ENCODE measurements at places on chromosomes 13 and 19.

DNA sequence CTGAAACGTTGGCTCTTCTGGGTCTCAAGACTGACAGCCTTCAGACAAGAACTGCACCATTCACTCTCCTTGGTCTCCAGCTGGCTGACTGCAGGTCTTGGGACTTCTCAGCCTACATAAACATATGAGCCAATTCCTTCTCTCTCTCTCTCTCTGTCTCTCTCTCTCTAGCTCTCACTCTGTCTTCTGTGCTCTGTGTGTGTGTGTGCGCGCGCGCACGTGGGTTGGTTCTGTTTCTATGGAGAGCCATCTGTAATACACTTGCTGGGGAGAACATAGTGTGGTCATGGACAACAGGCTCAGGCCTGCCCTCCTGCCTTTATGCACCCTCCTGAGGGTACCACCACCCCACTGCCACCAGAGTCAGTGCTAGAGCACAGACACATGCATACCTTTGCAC lies 13.7 kb upstream of the SERPINE3 start:
- peak; percentile 33 for DNase-seq

DNA sequence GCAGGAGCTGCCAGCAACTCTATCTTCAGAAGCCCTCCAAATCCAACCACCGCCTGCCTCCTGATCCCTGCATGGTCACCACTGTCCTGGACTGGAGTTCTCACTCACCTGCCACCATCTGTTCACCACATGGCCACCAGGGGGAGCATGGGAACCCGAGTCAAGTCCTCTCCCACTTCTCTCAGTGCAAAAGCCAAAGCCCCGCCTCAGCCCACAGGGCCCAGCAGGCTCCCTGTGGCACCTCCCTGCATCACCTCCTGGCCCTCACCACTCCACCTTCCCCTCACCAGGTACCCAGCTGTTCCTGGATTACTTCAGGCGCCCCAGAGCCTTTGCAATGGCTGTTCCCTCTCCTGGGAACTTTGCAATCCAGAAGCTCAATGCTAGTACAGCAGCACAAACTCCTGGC lies 5.3 kb downstream of the DHPS start:
- peak; percentile 25 for DNase-seq

GRCh38 chr19:45446295-45446694 lies 21.5 kb upstream of the FOSB start:
- DNase-seq, result no peak

- no peak for DNase-seq
Measured at GRCh38 chr13:33236021-33236420, 49.5 kb downstream of the STARD13 start.

DNA sequence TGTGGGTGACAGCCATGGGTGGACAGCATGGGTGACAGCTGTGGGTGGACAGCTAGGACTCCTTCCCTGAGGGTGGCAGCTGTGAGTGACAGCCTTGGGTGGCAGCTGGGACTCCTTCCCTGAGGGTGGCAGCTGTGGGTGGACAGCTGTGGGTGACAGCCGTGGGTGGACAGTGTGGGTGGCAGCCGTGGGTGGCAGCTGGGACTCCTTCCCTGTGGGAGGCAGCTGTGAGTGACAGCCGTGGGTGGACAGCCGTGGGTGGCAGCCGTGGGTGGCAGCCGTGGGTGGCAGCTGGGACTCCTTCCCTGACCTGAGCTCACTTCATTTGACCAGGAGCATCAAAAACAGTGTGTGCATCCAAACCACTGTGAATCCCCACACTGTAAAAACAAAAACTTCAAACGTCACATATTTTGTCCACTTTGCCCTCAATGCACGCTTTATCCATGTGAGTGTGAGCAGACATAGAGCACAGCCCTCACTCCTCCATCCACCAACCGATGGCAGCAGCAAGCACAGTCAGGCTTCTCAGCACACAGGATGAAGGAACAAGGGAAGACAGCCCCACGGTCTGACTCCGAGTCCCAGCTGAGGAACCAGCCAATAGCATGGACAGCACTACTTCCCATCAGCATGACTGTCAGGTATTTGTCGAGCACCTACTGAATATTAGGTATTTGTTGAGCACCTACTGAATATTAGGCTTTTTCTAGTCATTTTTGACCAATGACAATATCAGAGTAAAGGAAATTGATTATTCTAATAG lies 1.6 kb upstream of the CFAP97D2 start:
- no peak for DNase-seq

- DNase-seq, result no peak
Measured at GRCh38 chr13:103238441-103238840, 172.2 kb upstream of the SLC10A2 start.

DNA sequence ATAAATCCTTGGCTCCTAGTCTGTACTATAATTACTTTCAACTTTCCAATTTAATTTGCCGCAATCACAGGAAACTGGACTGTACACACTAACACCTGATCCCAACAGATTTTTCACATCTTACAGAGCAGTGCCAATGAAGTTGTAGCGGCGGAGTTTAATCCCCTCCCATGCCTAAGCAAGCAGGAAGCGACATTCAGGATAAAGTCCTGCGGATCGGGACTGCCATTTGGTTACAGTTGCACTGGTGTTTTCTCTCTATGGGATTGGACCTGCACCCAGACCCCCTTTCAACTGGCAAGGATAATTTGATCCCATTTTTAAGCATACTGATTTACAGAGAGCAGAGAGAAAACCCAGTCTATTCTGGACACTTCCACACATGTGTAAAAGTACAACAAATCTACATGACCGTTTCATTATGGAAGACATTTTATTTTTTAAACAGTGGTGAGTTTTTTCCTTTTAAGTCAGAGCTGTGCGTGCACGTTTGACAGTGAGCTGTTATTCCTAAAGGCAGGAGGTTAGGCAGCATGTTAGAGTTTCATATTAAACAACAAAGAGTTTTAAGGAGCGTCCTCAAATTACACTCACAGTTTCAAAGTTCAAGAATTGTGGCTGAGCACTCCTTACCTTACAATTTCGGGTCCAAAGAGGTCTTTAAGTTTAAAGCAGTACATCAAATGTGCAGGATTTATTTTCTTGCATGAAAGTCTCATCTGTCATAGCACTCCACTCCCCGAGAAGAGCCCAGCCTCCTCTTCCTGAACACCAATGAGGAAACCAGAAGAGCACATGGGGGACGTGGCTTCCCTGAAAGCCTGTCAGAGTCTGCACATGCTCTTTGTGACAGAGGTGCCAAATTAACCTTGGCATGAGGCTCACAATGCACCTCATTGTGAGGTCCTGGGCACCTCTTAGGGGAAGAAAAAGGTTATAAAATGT lies 141.6 kb upstream of the RFC3 start:
- no peak for DNase-seq

DNA sequence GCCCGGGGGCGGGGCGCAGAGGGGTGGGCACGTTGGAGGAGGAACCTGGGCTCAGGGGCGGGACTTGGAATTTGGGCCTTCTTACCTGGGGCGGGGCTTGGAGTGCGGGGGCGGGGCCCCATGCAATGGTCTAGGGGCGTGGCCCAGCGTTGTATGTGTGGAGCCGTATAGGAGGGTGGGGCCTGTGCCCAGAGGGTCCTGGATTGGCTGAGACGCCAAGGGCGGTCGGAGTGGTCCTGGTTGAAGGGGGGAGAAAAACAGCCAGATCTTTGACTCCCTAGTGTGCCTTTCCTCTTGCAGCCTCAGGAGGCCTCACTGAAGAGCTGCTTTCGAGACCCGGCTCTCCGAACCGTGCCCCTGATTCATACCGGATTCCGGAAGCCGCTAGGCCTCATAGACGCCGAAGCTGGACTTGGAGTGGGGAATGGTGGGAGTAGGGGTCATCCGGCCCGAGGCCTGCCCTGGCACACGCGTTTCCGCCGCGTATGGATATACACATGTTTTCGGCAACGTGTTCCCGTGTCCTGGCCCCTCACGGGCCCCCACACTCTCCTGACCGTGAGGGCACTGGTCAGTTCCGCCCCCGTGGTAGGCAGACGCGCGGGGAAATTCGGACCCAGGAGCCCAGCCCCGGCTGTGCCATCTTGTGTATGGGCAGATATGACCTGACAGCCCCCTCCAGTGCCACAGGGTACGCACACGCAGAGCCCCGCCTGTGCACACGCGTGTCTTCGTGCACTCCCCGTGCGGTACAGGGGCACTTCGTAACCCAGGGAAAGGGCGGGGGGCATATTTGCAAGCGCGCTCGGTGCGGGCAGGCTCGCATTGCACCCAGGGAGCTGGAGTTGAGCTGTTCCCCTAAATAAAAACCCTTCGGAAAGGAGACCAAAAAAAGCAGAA lies 661 bp upstream of the PRR12 start:
- peak; percentile 34 for DNase-seq

DNA sequence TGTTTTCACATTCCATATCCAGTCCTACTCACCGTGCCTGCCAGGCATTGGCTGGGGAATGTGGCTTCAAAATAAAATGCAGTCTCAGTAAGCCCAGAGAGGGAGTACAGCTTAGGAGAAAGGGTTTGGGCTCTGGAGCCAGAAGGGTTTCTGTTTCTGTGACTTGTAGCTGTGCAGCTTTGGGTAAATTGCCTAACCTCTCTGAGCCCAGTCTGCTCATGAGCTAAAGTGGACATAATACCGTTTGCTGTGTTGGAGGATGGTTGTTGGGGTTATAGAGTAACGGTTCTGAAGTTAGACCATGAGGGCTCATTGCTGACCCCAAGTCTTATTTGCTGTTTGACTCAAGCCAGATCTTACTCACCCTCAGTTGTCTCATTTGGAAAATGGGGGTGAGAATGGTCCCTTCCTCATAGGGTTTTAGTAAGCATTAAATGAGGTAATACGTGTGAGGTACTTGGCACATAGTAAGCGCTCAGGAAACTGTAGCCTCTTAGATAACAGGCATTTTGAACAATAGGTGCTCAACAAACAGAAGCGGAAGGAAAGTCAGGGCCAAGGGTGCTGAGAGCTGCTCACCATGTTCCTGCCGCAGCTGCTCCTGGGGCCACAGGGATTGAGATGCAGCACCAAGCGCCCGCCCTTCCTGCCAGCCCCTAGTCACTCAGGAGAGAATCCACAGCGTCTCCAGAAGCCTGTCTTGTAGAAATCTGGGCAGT lies 45.5 kb downstream of the C13orf42 start:
- DNase-seq, result no peak

- DNase-seq, result no peak
Measured at GRCh38 chr13:96403241-96403640, 313.3 kb downstream of the HS6ST3 start.
